AG08395 (cell line): ENCODE measurements at places on chromosomes 1 and 21.

DNA sequence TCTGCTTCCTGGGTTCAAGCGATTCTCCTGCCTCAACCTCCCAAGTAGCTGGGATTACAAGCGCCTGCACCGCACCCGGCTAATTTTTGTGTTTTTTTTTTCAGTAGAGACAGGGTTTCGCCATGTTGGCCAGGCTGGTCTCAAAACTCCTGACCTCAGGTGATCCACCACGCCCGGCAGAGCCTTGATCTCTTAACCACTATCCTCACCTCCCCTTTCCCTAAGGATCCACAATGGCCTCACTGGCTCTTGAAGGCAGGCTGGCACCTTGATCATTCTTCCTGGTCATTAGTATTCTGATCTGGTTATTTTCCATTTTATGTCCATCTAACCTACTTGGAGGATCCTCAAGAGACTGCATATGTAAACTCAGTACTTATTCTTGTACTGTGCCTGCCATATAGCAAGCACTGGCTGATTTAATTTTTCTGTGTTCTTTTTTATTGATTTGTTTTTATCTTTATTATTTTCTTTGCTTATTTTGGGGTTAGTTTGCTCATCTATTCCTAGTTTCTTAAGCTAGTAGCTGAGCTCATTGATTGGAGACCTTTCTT, 6.3 kb downstream of the RCC1 start:
- no peak for DNase-seq

DNA sequence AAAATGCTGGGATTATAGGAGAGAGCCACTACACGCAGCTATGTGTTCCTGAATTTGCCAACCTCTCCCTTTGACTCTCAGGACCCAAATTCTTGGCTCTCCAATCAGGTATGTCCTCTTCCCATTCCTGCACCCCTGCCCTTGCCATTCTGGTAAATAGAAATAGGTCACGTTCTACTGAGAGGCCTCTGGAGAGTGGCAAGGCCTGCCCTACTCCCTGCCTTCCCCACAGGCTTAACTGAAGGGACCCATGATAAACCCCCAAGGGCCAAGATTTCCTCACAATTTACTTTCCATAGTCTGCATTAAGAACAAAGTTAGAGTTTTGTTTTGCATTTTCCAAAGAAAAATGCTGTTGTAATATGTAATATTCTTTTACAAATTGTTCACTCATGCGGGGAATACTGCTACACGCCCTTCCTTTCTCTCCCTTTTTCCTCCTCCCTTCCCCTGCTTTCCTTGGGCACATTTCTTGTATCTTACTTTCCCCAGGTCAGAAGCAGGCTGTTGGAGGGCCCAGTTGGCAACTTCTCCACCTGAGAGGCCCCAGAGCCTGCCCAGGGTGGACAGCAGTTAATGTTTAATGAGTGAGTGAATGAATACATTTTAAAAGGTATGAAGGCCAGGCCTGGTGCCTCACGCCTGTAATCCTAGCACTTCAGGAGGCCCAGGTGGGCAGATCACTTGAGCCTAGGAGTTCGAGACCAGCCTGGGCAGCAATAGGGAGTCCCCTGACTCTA, 33.9 kb upstream of the PUM1 start:
- DNase-seq, result no peak

DNA sequence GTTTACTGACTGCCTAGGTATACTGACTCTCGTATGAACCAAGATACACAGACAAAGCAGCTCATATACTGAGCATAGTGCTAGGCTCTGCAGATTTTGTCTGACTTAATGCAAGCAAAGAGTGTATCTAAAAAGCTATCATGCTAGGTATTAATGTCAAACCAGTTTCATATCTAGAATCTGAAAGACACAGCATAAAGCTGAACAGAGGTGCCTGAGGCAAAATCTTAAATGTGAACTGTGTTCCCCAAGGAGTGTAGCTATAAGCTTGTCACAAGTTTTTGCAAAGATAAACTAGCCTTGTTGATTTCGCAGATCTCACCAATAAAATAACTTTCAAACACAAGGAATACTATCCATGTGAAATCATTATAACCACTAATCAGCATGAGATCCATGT, 18.1 kb downstream of the JAK1 start:
- DNase-seq, result no peak

DNA sequence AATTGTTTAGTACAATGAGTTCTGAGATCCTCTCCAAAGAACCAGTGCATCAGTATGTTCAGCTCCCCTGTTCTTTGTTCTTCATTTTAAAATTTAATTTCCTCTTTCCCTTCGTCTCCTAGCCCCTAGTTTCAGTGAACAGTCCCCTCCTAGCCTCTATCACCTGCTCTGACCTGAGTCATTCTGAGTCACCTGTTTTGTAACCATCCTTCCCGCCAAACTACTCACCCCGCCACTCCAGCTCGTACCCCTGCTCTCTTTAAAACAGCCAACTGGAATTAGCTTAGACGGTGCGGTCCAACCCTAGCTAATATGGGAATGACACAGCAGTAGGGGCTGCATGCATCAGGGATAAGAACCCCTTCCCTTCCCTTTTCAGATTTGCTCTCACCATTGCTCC, 16.8 kb upstream of the ERVH48-1 start:
- no peak for DNase-seq

- no peak for DNase-seq
Observed at GRCh38 chr1:222373216-222373615, 174.7 kb downstream of the HHIPL2 start.

- no peak for DNase-seq
Observed at GRCh38 chr1:38657873-38658272, 201.7 kb downstream of the RRAGC start.

DNA sequence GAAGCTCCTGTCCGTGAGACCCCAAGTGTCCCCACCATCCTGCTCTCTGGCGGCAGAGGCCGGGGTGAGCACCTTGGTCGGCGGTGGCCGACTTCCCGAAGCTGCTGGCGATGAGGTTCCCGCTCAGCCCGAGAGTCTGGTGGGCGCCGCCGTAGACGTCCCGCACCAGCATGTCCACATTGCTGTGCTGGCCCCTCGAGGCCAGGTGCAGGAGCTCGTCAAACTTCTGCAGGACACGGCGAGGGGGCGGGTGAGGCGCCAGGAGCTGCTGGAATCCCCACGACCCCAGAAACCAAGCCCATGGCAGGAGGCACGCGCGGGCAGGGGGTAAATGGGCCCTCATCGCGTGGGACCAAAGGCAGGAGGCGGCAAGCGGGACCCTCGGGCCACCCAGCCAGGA, 6.7 kb downstream of the PANK4 start:
- DNase-seq, result no peak

DNA sequence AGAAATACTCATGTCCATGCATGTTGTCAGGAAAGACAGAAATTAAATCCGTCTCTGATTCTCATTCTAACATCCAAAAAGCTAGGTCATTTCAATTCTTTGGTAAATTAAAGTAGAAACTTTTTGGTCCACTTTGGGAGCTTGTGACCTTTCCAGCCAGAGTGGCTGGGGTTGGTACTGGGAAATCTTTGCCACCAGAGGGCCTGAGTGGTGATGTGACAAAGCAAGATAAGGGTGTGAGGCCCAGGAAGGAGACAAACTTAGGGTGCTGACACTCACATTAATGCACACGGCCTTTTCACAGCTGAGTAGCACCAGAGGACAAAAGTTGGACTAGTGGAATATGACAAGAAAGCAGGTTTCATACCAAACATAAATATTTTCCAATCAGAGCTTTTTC, 144.3 kb downstream of the DNM3 start:
- peak; percentile 22 for DNase-seq

GRCh38 chr1:19354531-19354981, 42.4 kb downstream of the SLC66A1 start:
- DNase-seq, result no peak

DNA sequence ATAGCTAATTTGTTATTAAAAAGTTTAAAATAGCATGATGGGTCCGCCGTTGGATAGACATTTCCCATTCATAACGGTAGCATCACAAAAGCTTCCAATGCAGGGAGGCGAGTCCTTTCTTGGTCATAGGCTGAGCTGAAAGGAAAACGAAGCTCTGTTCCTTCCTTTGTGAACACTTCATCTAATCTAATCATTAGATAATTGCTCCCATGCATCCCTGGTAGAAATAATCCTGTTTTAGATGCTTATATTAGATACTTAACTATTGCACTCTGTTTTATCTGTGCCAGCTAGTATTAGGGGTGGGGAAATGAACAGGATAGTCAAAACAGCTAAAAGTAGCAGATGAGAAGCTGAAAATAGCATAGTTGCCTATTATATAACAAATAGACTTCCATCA, 215.0 kb downstream of the SLC35F3 start:
- DNase-seq, result no peak

- DNase-seq, result peak; percentile 58
Observed at GRCh38 chr1:151539321-151540020, 638 bp upstream of the TUFT1 start.

- no peak for DNase-seq
Observed at GRCh38 chr1:95503278-95504030, 269.4 kb downstream of the RWDD3 start.

GRCh38 chr1:21347072-21347581, 56.9 kb upstream of the ECE1 start:
- no peak for DNase-seq

GRCh38 chr1:207514890-207515289, 18.9 kb downstream of the CR1 start:
- DNase-seq, result no peak

DNA sequence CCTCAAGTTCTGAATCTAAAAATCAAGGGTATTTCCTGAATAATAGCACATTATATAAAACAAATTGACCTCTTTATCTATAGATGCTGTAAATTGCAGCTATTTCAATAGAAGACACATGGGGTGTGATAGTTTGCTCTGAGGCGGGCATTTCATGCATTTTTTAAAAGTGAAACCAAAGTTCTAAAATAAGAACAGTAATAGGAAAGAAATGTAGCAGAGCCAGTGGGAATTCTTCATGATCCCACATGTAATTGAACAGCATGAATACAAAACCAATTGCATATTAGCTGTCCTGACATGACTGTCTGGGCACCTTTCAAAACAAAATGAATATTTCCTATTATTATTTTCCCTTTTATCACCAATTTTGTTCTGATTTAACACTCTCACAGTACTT, 85.0 kb downstream of the RGS21 start:
- peak; percentile 4 for DNase-seq

DNA sequence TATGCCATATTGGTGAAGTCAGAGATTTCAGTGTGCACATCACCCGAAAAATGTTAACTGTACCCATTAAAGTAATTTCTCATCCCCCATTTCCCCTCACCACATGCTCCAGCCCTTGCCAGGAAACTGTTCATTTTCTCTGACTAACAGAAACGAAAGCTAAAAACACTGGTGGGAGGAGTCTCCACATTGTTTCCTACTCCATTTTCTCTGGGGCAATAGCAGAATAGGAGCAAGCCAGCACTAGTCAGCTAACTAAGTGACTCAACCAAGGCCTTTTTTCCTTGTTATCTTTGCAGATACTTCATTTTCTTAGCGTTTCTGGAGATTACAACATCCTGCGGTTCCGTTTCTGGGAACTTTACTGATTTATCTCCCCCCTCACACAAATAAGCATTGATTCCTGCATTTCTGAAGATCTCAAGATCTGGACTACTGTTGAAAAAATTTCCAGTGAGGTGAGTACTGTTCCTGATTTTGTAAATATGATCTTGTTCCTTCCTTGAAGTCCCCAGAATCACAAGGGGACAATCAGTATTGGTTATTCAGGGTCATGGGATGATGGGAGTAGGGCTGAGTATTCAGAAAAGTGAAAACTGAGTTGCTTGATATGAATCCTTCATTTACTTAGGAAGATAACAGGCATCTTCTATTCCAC, at the start of gene IFI16:
IFI16 (plus strand) TSS at position 204 of the 658 bp plus-strand sequence. CDS start 4,774 bp downstream, outside the sequence.
- peak; percentile 90 for DNase-seq

GRCh38 chr1:30692201-30692947, 31.0 kb downstream of the MATN1 start:
- no peak for DNase-seq

DNA sequence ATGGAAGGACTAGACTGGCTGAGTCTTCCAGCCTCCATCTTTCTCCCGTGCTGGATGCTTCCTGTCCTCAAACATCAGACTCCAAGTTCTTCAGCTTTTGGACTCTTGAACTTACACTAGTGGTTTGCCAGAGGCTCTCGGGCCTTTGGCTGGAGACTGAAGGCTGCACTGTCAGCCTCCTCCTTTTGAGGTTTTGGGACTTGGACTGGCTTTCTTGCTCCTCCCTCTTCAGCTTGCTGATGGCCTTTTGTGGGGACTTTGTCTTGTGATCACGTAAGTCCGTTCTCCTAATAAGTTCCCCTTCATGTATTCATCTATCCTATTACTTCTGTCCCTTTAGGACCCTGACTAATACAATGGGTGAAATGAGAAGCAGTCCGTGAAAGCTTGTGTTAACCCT, 196.4 kb downstream of the KAZN start:
- DNase-seq, result no peak

DNA sequence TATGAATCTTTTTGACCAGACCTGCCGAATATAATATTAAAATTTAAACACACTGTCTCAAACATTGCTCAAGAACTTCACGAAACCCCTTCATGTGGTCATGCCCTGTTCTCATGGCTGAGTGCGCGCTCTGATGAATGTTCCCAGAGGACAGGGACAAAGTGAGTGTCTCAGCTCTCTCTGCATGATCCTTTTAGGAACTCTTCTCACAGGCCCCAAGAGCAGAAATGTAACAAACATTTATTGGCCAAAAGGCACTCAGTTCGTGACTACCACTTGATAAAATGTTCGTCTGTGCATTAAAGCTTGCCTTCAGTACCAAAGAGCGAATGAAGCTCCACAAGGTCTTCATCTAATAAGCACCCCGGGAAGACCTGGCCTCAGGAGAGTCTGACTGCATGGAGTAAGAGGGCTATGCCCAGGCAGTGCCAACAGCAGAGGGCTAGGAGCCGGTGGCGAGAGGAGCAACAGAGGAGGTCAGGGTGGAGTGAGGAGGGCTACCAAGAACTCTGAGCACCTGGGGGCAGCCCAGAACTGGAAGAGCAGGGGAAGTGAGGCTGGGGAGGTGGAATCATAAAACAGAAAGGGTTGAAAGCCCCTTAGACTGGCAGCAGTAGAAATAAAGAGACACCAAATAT, 171.1 kb downstream of the RHOU start:
- no peak for DNase-seq

DNA sequence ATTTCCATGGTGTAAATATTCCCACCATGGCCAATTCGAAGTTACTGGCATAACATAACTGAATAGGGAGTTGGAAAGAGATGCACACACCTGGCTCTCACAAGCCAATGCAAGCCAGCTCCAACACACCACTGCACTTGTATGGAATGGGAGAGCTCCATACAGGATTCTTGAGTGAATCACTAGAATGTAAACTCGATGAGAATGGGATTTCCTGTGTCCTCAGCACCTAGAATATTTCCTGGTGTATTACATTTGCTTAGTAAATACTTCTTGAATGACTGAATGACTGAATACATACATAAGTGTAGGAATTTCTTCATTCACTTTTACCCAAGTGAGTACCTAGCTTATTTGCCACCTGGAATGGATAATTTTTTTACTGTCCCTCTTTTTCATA, 16.2 kb upstream of the PPIE start:
- DNase-seq, result no peak

- no peak for DNase-seq
Observed at GRCh38 chr1:115133440-115133839, 44.1 kb upstream of the TSPAN2 start.

DNA sequence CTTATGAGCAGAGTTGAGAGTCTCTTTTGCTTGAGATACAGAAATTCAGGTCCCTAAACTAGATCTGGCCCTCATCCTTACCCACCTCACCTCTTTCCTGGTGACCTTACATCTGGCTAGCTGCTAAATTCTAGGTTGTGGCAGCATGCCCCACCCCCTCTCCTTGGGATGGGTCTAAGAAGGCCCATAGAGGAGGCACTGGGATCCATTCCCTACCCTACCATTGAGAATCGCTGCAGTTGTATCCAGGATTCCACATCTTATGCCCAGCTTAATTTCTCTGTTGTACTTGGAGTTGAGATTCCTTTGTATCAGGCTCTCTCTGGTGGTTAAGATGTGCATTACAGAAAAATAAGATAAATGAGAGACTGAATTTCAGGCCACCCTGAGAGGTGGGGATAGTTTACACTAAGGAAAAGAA, 9.5 kb upstream of the TMEM39B start:
- peak; percentile 66 for DNase-seq
